GM23248 (cell line): ENCODE measurements at places on chromosomes 6 and 20. TPM values are rescaled to one million over a fixed set of nuclear protein-coding genes. Genes with fewer than 3 reads are reported as not detected.

- peak; percentile 10 for DNase-seq
Observed at GRCh38 chr6:40419377-40419776, 167.8 kb downstream of the LRFN2 start.

PACSIN1 gene
- polyA plus RNA-seq, result not detected in 2 replicates

MAK gene
- 0.09 and 0.14 TPM in 2 replicates for polyA plus RNA-seq

GRCh38 chr6:154986787-154987235, 8.3 kb upstream of the TIAM2 start:
- no peak for DNase-seq

BMP2 gene
- 0.33 and 0.34 TPM in 2 replicates for polyA plus RNA-seq

GRCh38 chr20:1838556-1839279, 56.5 kb upstream of the SIRPA start:
- DNase-seq, result no peak

DNA sequence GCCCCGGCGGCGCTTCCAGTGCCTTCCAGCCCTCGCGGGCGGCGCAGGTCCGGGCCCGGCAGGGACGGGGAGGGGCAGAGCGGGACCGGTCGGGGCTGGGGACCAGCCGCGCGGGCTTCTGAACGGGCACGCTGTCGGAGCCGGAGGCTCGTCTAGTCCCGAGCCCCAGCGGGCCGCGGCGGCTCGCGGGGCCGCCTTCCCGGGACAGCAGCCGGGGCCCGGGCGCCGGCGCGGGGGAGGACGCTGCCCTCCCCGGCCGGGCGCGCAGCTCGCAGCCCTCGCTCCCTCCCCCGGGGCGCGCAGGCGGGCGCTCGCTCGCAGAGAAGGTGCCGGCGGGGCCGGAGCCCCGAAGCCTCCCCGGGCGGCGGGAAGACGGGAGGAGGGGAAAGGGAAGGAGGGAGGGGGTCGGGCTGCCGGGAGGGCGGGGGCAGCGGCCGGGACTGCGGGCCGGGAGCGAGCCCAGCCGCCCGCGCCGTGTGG, 696 bp upstream of the SIRPA start:
- peak; percentile 82 for DNase-seq

KHDC1 gene
- polyA plus RNA-seq, result 2.9 and 3.8 TPM in 2 replicates

GRIK2 gene
- polyA plus RNA-seq, result 0.99 and 1.4 TPM in 2 replicates

MAS1 gene
- polyA plus RNA-seq, result not detected in 2 replicates
